ENCODE measurements at places on chromosomes 11 and 22.

- DNase-seq, result no peak
These were observed 65.1 kb upstream of the PPARA start for GRCh38 chr22:46084943-46085827.

DNA sequence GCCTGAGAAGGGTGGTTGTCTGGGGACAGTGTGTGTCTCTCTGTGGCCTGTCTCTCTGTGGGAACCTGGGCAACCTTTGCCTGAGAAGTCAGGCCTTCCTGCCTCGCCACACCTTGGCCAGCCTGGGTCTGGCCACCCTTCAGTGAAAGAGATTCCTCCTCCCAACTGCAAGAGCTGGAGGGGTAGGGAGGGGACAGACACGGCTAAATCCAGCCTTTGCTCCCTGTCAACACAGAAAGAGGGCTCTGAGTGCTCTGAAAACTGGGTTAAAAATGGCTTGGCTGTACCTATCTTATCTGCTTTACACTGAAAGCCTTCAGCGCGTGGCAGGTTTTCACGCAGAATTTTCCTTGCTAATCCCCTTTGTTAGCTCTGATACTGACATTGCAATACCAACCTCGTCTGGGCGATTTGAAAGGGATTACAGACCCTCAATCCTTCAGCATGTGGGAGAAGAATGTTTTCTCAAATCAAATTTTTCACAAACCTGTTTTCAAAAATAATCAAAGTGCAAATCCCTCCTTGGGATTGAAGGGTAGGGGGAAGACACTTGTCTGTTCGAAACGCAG lies 163.7 kb downstream of the DSCAML1 start:
- DNase-seq, result no peak

- no peak for DNase-seq
These were observed 24.0 kb downstream of the PISD start for GRCh38 chr22:31637891-31638618.

DNA sequence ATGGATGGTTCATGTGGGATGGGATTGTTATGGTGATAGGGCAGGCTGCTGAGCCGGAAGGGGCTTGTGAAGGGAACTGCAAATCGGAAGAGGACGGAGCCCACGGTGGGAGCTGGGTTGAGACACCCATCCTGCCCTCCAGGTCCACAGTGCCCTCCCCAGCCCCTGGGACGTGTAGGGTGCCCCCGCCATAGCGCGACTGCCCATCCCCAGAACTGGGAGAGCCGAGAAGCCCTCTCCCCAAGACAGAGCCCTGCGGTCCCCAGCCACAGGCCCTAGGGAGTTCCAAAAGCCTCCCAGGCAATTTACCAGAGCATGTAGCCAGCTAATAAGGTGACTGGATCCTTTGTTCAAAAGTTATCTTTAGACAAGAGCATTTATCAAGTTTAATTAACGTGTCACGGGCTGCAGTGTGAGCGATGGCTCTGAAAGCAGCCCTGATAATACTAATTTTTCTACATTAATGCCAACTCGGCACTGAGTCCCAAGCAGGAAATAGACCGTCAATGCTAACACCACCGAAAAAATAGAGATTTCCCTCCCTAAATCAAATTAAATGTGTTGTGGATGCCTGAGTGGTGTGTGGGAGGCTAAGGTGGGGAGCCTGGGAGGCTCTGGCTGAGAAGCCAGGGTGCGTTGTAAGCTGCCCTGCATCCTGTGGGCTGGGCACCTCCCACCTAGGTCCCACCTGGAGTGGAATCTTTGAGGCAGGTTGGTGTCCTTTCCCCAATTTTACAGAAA lies 76.8 kb upstream of the RTL6 start:
- DNase-seq, result no peak

DNA sequence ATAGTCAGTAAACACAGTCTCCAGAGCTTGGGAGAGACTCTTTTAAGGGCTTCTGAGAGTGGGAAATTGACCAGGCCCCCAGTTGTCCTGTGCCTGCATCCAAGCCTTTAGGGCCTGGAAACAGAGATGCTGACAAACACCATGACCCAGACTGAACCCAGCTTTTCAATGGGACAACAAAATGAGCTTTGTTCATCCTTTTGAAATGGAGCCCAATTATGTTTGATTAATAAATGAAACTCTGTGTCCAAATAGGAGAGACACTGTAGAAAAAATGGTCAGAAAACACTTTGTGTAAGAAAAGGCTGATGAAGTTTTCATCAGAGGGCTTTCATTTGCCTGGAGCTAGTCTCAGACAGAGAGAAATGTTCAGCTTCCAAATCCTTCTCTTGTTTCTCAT lies 146.0 kb downstream of the RRAS2 start:
- DNase-seq, result no peak

DNA sequence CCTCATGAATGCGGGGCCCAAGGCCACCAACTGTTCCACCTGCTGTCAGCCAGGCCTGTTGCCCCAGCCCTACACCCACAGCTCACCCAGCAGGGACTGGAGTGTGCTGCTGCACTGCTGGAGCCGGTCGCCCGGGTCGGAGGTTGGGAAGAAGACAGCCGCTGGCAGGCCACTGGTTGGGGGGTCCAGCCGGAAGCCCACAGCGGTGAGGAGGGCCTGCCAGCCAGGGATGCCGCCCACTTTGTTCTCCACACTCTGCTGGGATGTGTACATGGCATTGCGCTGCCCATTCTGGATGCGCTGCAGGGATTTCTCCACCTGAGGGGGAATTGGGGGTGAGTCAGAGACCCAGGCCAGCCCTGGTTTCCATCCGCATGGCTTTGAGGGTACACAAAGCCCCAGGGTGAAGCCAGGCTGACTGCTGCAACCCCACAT lies 74.2 kb upstream of the PITPNB start:
- no peak for DNase-seq

DNA sequence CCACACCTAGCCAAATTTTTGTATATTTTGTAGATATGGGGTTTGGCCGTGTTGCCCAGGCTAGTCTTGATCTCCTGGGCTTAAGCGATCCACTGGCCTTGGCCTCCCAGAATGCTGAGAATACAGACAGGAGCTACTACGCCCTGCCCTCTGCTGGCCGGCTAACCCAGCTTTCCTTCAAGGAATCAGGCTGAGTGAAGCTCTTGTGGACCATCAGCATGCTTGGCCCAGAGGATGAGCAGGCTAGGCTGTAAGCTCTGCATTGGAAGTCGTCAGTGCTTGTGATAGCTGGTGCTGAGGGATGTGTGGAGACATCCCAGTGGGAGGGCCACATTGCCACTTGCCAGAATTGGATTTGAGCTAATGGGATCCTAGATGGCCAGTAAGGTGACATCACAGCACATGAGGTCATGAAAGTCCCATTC lies 60.6 kb downstream of the MED15 start:
- no peak for DNase-seq

DNA sequence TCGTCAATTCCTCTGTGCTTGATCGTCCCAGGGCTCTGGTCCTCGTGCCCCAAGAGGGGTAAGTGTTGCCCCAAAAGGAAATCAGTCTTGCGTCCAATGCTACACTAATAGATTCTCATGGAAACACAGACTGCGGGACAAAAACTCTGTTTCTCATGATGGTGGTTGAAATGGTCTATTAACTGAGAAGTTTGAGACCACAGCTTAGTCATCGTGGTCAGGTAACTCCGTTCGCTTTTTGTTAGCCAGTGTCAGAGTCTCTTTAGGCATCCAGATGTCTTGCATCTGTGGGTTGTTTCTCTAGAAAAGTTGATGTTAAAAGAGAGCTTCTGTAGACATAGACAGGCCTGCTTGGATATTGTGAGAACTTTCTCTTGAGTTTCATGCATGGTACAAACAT lies 104.6 kb upstream of the SORL1-AS1 start:
- no peak for DNase-seq

DNA sequence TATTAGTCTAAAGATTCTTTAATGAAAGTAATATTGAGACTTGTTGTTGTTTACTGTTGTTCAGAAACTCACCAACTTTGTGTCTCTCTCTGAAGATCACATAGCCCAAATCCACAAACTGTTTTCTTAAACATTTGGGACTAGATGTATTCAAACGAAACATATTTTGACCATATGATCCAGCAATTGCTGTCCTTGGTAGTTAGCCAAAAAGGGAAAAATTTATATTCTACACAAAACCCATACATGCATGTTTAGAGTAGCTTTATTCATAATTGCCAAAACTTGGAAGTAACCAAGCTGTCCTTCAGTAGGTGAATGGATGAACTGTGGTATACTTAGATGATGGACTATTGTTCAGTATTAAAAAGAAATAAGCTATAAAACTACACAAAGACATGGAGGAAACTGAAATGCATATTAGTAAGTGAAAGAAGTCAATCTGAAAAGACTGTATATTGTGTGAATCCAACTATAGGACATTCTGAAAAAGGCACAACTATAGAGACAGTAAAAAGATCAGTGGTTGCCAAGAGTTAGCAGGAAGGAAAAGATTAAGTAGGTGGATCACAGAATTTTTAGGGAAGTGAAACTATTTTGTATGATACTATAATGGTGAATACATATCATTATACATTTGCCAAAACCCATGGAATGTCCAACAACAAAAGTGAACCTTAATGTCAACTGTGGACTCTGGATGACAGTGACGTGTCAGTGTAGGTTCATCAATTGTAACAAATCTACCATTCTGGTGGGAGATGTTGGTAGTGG lies 442.9 kb downstream of the INSC start:
- no peak for DNase-seq

GRCh38 chr11:47056261-47056915 lies 119.8 kb downstream of the CSTPP1 start:
- DNase-seq, result no peak

GRCh38 chr11:126843096-126843495 lies 157.5 kb downstream of the KIRREL3 start:
- DNase-seq, result no peak

DNA sequence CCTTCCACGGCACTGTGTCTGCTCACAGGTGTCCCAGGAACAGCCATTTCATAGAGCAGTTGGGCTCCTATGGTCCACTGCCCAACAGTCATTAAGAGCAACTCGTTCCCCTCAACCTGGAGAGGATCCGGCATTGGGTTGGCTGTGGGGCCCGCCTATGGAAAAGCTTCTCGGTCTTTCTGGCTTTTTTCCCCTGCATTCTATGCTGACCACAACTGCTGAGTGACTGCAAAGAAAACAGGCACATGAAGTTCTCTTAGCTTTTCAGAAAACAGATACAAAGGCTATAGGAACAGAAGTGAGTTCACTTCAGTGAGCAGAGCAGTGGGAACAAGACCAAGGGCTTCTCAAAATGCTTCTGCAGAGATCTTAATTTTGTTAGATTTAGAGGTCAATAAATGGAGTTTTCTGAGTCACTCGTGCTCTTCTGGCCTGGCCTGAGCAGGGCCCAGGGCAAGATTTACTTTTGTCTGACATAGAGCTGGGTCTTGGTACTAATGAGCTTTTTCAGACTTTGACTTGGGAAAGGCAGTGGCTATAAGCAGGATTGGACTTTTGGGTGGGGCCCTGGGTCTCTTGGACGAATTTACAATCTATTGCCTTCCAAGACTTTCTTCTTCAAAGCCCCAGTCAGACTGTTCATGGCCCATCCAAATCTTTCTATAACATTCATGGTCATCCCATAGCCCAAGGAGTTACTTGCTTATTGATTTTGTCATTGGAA lies 13.6 kb upstream of the APOL5 start:
- no peak for DNase-seq

DNA sequence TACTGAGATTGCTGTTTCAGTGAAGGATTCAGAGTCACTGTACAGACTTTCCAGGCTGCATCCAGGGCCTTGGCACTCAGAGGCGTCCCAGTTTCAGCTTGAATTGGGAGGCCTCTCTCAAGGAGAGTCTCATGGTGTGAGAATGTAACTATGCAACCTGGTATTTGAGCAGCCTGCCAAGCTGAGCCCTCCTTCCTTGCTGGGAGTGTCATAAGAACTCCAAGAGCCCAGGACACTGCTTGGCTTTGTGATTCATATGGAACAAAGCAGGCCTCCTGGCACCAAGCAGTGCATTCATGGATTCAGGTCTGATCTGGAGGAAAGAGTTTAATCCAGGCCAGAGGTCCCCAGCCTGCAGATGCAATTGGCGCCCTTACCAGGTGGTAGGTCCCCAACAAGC lies 171.7 kb downstream of the DBX1 start:
- DNase-seq, result no peak

DNA sequence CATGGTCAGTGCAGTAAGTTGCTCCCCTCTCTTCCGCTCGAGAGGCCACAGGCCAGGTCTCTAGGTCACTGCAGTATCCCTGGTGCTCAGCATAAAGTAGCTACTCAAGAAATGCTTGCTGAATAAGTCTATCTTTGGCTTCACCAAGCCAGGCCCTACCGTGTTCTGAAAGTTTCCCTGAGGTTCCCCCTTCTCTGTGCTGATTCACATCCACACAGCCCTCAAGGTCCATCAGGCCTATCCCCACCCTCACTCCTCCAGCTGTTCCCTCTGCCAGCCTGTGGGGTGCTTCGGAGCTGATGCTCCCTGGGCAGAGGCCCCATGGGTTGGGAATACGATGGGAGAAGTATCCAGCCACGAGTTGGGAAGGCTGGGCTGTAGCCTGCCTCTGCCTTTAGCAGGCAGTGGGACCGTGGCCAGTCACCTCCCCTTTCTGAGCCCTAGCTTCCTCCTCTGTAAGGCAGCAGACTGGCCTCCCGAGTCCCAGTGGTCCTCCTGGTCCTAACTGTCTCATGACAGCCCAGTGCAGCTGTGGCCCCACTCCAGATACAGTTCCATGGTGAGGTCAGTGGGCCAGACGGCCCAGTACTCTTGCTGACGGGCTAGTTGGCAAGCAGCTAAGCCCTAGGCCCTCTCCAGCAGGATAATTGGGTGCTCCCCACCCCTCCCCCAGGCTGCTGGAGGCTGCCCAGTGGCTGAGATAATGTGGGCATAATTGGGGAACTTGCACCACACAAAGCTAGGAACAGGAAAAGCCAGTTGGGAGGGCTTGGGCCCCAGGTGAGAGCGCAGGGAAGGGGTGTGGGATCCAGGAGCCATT lies 48.2 kb downstream of the NECTIN1 start:
- DNase-seq, result no peak

DNA sequence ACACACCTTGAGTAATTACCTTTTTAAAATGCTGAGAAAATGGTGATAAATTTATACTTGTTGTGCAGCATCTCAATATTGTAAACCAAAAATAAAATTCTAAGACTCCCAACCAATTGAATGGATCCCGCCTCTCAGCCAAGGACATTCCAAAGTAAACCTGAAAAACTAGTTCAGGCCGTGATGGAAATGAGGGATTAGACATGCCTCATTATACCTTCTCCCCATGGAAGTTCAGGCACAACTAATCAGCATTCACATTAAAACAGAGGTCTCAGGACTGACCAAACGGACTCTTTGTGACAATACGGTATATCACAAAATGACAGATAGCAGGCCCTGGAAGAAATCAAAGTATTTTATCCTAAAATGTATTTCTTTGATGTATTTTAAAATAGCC lies 907.4 kb upstream of the RAG2 start:
- no peak for DNase-seq

DNA sequence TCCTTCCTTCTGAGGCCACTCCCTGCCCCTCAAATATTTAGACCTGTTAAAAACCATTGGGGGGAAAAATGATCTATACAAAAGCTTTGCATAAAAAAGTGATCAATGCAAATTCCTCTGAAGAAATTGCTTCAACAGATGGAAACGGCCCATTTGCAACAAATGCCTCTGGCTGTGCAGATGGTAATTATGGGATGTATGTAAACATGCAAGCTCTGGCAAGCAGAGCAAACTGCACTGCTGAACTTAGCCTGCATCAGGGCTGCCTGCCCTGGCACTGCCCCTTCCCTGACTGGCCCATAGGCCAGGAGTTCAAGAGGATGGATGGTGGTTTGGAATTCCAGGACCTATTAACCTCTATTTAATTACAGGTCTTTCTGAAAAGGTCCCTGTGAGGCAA lies 388.7 kb downstream of the MIAT start:
- DNase-seq, result no peak

GRCh38 chr11:19379465-19379864 lies 138.7 kb upstream of the E2F8 start:
- DNase-seq, result no peak

All from stimulated activated CD8-positive, alpha-beta memory T cell treated with anti-CD3 and anti-CD28 coated beads, Interleukin-15, amount 100 ng/mL, for 48 hours (primary cell).